Activated CD4-positive, alpha-beta T cell treated with anti-CD3 and anti-CD28 coated beads for 36 hours (primary cell): ENCODE measurements at places on chromosomes 12 and 14. TPM values are rescaled to one million over a fixed set of nuclear protein-coding genes. Genes with fewer than 3 reads are reported as not detected.

The KRT2 gene
- not detected for total RNA-seq

The JDP2 gene
- total RNA-seq = 2.6 TPM

The TGFB3 gene
- total RNA-seq = 4.1 TPM

The RD3L gene
- total RNA-seq = not detected

The YBX3 gene
- 175 TPM for total RNA-seq

The MNAT1 gene
- 36.2 TPM for total RNA-seq

DNA sequence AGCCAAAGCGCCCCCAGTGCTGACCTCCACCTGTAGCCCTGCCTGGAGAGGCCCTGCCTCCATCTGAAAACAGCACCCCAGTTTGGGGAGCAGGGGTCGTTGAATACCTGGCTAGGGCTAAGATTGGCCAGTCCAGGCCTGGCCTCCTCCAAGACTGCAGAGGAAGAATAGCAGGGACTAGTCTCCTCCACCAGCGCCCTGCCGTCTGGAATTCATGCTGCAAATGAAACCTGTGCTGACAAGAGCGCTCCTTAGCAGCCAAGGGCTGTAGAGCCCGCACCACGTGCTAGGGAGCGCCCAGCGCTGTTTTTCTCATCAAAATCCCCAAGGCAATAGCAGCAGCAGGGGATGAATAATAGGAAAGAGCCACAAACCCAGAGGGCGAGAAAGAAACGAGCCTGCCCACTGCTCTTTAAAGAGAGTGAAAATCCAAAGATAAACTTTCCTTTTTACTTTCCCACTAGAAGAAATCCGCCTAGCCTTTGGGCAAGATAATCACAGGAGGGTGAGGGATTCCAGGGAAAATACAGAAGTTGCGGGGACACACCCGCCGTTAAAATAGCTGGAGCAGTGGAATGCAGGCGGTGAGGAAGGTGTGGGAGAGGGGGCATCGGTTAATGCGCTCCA is 3.3 kb downstream of the COL2A1 start:
- no peak overlapping the region for H3K27ac ChIP-seq
- peaks cover 73% of the 10 kb centered on the region for H3K27me3 ChIP-seq
- peaks cover 32% of the 10 kb centered on the region for H3K4me1 ChIP-seq
- H3K36me3 ChIP-seq = no peaks in the 10 kb centered on the region
- DNase-seq = peak; percentile 30

DNA sequence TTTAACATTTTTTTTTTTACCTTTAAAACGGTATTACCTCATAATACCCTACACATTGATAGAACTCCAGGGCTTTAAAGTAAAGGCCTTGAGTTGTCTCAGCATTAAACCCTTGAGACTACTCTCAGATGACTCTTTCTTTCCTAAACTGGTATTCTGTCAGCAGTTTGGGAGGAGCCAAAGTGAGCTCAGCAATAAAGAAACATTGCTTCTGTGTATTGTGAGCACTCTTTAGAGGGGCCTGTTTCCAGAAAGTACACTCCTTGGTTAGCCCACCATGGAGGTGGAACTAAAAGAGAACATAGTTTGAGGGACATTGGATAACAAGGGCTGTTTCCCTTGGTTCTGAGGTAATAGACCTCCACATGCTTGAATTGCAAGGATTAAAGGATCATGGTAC is 20.4 kb downstream of the MAP3K12 start:
- H3K36me3 ChIP-seq = peaks cover 70% of the 10 kb centered on the region
- H3K4me1 ChIP-seq = peaks cover 26% of the 10 kb centered on the region
- H3K4me3 ChIP-seq = no peak overlapping the region
- DNase-seq = peak; percentile 3

DNA sequence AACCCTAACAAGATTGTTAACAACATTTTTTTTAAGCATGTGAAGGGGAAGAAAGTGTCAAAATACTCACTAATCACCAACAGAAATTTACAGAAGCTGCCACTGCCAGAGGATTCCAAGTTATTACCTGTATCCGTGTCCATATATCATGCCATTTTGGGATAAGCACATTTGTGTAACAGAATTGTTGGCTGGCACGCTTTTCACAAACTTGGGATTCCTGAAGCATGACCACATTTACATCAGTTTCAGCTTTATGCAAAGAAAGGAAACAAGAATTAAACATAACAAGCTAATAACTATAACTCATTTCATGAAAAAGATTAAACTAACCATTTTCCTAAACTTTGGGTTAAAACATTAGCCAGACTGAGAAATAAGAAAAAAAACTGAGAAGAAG is 5.9 kb downstream of the NEMP1 start:
- H3K4me3 ChIP-seq = no peak overlapping the region
- H3K4me1 ChIP-seq = peaks cover 52% of the 10 kb centered on the region
- DNase-seq = no peak
- H3K27ac ChIP-seq = peak overlapping the region; percentile 75

GRCh38 chr12:49936925-49937324 is 13.6 kb upstream of the AQP2 start:
- no peaks in the 10 kb centered on the region for H3K4me1 ChIP-seq
- DNase-seq = no peak
- H3K4me3 ChIP-seq = no peak overlapping the region
- H3K27ac ChIP-seq = no peak overlapping the region
- no peaks in the 10 kb centered on the region for H3K36me3 ChIP-seq

GRCh38 chr12:43337571-43338444 is 214.2 kb downstream of the ADAMTS20 start:
- DNase-seq = no peak
- peaks cover 2% of the 10 kb centered on the region for H3K4me1 ChIP-seq
- no peak overlapping the region for H3K4me3 ChIP-seq
- H3K27ac ChIP-seq = no peak overlapping the region
- peaks cover 4% of the 10 kb centered on the region for H3K27me3 ChIP-seq
- no peaks in the 10 kb centered on the region for H3K36me3 ChIP-seq

GRCh38 chr14:75470238-75470797 is 42.5 kb downstream of the JDP2 start:
- no peaks in the 10 kb centered on the region for H3K4me1 ChIP-seq
- H3K36me3 ChIP-seq = no peaks in the 10 kb centered on the region
- H3K4me3 ChIP-seq = no peak overlapping the region
- DNase-seq = no peak
- peaks cover under 1% of the 10 kb centered on the region for H3K27me3 ChIP-seq
- H3K27ac ChIP-seq = no peak overlapping the region

DNA sequence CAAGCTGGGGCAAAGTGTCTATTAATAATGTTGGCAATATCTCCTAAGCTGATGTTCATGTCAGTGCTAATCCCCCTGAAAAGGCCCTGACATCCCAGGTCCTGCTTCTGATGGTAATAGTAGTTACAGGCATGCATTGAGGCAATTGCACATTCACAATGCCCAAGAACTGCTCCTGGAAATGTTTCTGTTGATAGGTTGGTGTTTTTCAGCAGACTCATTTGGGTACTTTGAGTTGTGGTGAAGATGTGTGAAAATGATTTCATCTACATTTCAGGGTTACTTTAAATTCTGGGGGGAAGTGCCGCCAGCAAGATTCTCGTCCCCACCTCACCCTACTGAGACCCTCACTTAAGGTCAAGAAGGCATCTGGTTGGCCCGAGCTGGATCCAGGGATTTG is 92.9 kb downstream of the BBS10 start:
- DNase-seq = no peak
- H3K4me3 ChIP-seq = no peak overlapping the region
- no peak overlapping the region for H3K27ac ChIP-seq
- H3K27me3 ChIP-seq = peaks cover 6% of the 10 kb centered on the region

GRCh38 chr12:100555722-100556121 is 17.8 kb upstream of the GAS2L3 start:
- no peak overlapping the region for H3K4me3 ChIP-seq
- no peaks in the 10 kb centered on the region for H3K36me3 ChIP-seq
- H3K27me3 ChIP-seq = peaks cover 5% of the 10 kb centered on the region
- no peak overlapping the region for H3K27ac ChIP-seq
- H3K4me1 ChIP-seq = no peaks in the 10 kb centered on the region

DNA sequence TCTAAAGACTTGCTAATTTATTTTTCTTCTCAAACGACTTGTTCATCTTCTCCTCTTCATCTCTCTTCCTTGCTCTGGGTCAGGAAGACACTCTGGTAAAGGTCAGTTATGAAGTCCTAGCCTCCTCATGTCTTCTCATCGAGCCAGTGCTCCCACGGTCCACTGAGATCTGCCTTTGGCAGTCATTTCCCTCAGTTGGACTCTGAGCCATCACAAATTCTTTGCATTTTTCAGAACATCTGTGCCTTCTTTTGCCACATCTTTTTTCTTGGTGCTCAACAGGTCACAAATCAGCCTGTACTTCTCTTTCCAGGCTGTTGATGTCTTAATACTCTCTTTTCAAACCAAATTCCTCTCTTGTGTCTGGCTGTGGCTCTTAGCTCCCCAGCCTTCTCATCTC is 49.7 kb downstream of the IGF1 start:
- peaks cover 5% of the 10 kb centered on the region for H3K27me3 ChIP-seq
- no peaks in the 10 kb centered on the region for H3K4me1 ChIP-seq
- H3K27ac ChIP-seq = no peak overlapping the region
- no peak overlapping the region for H3K4me3 ChIP-seq

DNA sequence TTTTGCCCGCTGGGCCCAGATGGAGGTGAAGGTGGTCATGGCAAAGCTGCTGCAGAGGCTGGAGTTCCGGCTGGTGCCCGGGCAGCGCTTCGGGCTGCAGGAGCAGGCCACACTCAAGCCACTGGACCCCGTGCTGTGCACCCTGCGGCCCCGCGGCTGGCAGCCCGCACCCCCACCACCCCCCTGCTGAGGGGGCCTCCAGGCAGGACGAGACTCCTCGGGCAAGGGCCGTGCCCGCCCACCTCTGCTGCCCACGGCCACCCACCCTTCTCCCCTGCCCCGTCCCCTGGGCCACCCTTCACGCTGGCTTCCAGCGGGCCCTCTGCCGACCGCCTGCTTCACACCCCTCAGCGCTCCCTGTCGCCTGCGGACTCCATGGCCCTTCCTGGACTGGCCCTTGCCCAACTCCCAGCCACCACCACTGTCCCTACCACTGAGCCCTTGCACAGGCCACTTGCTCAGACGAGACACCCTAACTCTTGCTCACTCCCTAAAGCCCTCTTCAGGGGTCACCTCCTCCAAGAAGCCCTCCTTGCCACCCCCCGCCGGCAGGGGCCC is 42.5 kb downstream of the CYP46A1 start:
- peaks cover 10% of the 10 kb centered on the region for H3K27me3 ChIP-seq
- DNase-seq = no peak
- H3K4me3 ChIP-seq = no peak overlapping the region
- no peak overlapping the region for H3K27ac ChIP-seq

DNA sequence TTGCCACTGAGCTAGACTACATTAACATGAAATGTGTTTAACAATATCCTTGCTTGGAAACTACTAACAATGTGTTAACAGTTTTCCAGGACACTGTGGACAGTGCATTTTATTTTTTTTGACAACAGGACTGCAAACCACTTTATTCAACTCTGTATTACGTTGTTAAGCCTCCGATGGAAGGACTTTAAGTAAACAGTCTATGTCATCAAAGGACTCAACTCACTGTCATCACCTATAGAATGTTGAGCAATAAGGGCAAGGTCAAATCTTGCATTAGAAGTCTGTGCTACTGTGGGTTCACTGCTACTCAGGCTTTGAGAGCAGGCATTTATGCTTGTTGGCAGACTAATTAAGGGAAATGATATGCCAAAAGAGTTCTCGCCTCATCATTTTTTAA is 483.7 kb downstream of the FLRT2 start:
- no peaks in the 10 kb centered on the region for H3K36me3 ChIP-seq
- no peak overlapping the region for H3K27ac ChIP-seq
- H3K4me1 ChIP-seq = no peaks in the 10 kb centered on the region
